ENCODE measurements at places on chromosomes 16 and 17.

GRCh38 chr17:73521376-73521775 lies 122.9 kb downstream of the SDK2 start:
- no peak for DNase-seq

DNA sequence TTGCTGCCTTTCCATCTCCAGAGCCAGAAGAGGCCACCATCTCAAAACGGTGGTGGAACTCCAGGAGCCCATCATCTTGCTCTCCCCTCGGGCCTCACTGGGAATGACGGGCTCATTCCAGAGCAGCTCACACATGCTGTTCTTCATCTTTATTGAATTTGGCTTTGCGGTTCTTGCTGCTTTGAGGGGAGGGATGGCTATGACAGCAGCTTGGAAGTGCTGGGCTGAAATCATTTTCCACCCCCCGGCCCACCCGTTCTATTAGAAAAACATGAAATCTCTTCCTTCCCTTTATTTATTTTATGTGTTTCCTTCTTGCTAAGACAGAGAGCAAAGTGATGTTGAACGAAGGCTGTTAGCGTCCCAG lies 149.8 kb upstream of the RPL38 start:
- DNase-seq: no peak

- no peak for DNase-seq
Observed at GRCh38 chr17:49992191-49992932, 2.7 kb downstream of the DLX3 start.

- no peak for DNase-seq
Observed at GRCh38 chr17:4204710-4205173, 59.0 kb downstream of the ANKFY1 start.

- no peak for DNase-seq
Observed at GRCh38 chr17:19539841-19540311, 6.2 kb downstream of the SLC47A1 start.

GRCh38 chr17:34675605-34676004 lies 96.2 kb downstream of the TMEM132E start:
- no peak for DNase-seq

- no peak for DNase-seq
Observed at GRCh38 chr16:12203780-12204351, 227.3 kb downstream of the SNX29 start.

DNA sequence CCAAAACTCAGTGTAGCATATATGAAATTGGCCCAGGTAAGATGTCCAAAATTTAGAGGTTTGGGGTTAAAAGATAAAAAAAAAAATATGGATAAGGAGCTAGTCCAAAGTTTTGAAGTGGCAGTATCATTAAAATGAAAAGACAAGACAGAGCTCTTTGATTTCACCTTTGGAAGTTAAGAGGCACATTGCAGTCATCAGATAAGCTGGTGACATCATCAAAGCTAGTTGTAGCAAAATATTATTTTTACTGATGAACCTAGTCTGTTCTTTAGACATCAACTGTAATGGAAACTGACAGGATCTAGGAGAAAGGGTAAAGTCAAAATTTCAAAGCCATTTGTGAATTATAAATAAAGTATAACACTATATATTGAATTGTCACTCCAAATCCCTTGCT lies 603.7 kb upstream of the CDH8 start:
- no peak for DNase-seq

- DNase-seq: no peak
Observed at GRCh38 chr17:40317345-40317873, 8.4 kb downstream of the RARA start.

DNA sequence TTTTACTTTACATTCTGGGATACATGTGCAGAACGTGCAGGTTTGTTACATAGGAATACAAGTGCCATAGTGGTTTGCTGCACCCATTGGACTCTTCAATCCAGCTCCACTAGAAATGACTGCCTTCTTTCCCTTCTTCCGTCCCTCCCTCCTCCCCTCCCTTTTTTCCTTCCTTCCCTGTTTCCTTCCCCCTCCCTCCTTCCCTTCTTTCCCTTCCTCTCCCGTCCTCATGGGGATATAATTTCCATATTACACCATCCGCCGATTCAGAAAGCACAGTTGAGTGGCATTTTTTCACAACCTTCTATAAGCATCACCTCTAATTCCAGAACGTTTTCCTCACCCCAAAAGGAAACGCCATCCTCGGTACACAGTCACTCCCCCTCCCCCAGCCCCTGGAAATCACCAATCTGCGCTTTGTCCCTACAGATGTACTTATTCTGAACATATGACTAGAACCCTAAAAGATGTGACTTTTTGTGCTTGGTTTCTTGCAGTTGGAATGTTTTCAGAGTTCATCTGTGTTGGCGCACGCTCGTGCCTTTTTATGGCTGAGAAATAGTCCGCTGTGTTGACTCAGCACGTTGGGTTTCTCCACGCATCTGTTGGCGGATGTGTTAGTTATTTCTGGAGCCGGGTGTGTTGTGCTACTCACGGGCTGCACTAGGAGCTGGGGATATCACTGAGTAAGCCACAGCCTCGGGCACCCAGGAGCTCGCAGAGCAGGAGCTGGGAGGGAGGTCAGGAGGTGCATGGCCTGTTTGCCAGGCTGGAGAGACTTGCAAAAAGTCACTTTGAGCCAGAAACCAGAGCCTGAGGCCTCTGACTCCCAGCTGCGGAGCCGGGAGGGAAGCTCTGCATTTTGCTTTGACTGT lies 336.4 kb downstream of the SEC14L1 start:
- DNase-seq: no peak

DNA sequence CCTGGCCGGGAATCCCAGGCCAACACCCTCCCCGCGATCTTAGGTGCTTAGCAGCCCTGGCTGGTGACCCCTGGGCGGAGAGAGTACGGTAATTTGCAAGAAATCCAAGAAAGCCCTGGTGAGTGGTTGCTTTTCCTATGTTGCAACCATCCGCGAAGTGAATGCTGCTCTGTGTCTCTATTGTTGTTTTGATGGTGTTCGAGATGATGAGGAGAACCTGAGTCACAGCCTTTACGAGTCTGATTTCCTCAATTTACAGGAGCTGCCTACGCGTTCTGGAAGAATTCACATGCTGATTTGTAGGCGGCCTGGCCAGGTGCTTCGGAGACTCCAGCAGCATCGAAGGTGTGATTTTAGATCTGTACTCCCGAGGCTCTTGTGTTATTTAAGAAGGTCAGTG lies 63.3 kb downstream of the TMEM235 start:
- DNase-seq: no peak

GRCh38 chr17:29546830-29547229 lies 20.0 kb downstream of the ABHD15 start:
- no peak for DNase-seq

GRCh38 chr17:49509588-49509917 lies 14.5 kb downstream of the NGFR start:
- DNase-seq: no peak

GRCh38 chr16:4805231-4805630 lies 2.8 kb upstream of the ROGDI start:
- no peak for DNase-seq

GRCh38 chr17:29483503-29483902 lies 83.3 kb downstream of the ABHD15 start:
- no peak for DNase-seq

- DNase-seq: peak; percentile 29
Observed at GRCh38 chr16:3716831-3717234, 491 bp downstream of the TRAP1 start.

GRCh38 chr17:16415031-16415924 lies at the start of gene TRPV2:
TSS of gene TRPV2 (plus strand) at chr17:16415571. CDS start at chr17:16417669, 2,098 bp downstream.
- no peak for DNase-seq

DNA sequence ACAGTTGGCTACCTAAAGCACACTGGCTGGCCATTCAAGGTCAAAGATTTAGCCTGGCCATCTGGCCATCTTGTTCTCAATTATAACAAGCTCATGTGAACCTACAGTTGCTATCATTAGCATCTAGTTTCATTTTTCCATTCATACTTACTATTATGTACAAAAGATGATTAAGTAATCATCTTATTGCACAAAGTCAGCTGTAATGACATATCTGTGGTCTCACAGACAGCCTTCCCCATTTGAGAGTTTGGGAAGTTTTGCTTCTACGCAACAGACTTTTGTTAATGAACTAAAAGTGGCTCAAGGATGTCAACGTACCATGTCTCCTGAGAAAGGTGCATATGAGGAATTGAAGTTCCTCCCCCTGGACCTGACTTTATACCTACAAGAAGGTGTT lies 51.3 kb downstream of the HS3ST3B1 start:
- no peak for DNase-seq

DNA sequence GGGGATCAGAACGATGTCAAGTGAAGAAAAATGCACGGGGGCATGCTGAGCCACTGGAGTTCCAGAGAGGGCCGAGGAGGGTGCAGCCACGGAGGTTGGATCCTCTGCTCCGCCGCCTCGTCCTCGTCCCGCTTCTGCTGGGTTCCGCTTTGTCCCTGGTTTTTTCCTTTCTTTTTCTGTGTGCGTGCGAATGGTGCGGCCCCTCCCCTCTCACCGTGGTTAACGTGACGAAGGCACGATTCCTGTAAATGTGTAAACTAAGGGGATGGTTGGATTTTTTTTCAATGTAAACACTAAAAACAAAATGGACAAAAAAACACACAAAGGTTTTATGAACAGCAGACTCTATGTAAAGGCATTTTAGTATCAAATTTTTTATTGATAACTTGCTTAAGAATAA lies 46.7 kb downstream of the ACTG1 start:
- no peak for DNase-seq

DNA sequence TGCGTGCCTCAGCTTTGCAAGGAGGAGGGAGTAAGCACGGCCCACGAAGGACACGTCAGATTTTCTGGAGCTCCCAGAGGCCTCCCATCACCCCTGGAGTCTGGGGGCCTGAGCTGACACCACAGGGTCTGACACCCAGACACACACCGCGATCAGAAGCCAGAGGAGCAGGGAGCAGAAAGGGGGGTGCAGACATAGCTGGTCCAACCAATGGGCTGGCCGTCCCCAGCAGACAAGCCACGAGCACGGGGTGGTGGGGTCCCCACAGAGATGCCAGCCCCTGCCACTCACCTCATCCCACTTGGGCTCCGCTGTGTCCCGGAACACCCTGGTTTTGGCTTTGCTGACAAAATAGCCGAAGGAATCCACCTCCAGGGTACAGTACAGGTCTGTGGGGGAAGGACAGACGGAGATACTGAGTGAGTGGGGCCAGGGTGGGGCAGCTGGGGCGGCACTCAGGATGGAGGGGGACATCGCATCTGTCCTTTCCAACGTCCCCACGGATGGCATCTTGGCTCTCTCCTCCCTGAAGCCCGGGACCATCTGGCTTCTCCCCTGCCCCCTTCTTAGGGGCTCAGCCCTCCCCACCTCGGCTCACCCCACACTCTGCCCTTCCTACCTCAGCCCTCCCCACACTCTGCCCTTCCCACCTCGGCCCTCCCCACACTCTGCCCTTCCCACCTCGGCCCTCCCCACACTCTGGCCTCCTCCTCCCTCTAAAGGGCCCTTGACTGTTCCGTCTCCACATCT lies 53.5 kb downstream of the TIMM22 start:
- DNase-seq: no peak

- DNase-seq: no peak
Observed at GRCh38 chr17:83046448-83047181, 32.8 kb upstream of the METRNL start.

- no peak for DNase-seq
Observed at GRCh38 chr16:31869511-31870201, 4.0 kb upstream of the ZNF267 start.

- DNase-seq: peak; percentile 85
Observed at GRCh38 chr17:28335959-28336871, 654 bp downstream of the TNFAIP1 start.

GRCh38 chr17:12231355-12231682 lies 210.6 kb downstream of the MAP2K4 start:
- no peak for DNase-seq

DNA sequence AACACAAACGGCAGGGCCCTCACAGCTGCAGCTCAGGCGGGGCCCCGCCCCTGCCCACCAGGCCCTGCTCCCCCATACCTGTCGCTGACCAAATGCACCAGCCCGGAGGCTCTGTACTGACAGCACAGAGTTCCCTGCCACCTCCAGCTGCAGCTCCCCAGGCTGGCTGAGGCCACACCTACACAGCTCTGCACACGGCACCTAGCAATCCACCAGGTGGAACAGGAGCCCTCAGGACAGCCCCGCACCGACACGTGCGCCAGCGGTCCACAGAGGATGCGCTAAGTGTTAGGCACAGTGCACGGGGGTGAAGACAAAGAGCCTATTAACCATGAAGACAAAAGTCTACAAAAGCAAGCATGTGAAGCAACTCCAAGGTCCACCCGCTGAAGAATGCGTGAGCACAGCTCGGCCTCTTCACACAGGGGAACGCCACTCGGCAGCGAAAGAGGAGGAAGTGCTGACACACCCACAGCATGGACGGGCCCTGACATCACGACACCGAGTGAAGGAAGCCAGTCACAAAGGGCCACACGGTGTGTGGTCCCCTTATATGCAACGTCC lies 5.4 kb downstream of the ZCCHC14 start:
- peak; percentile 26 for DNase-seq

DNA sequence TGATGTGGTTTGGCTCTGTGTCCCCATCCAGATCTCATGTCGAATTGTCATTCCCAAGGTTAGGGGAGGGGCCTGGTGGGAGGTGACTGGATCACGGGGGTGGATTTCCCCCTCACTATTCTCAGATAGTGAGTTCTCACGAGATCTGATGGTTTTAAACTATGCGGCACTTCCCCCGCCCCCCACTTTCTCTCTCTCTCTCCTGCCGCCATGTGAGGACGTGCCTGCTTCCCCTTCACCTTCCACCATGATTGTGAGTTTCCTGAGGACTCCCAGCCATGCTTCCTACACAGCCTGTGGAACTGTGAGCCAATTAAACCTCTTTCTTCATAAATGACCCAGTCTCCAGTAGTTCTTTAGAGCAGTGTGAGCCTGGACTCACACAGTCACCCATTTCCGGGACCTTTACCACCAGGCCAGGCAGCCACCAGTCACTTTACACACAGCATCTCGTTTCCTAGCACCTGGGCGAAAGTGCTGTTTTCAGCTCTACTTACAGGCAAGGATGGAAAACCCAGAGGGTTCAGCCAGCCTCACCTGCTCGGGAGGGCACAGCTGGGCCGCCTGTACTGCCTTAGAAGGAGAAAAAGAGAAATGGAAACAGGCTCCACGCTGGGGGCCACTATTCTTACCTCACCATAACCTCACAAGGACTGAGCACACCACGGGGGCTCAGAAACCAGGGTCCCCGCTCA lies 13.8 kb upstream of the ZC3H18 start:
- no peak for DNase-seq

DNA sequence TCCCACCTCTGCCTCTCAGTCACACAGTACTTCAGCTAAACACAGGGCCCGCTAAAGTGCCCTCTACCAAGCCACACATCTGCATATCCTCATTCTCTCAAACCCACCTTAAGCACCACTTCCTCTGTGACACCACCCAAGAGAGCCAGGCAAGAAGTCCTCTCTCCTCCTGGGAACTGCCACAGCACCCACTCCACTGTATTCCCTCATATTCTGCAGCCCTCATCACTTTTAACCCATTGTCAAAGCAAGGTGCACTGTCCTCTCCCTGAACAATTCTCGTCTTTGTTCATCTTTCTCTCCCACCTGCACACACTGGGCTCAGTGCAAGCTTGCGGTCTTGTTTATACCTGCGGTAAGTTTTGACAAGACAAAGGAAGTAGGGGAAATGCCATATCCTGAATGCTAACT lies 13.6 kb downstream of the CHD9 start:
- DNase-seq: no peak

Measured in neuronal stem cell (in vitro differentiated cells).